AG10803 (cell line): ENCODE measurements at places on chromosomes 16 and 17.

- DNase-seq, result no peak
These were observed 521.3 kb downstream of the GRIN2A start for GRCh38 chr16:9660898-9661297.

GRCh38 chr16:57526498-57526897 lies 9.9 kb downstream of the CCDC102A start:
- DNase-seq, result no peak

GRCh38 chr16:305916-306626 lies 23.1 kb downstream of the PDIA2 start:
- DNase-seq, result no peak

GRCh38 chr17:43453331-43453812 lies 30.4 kb upstream of the DHX8 start:
- no peak for DNase-seq

- DNase-seq, result no peak
These were observed 43.7 kb downstream of the IRX5 start for GRCh38 chr16:54974367-54974766.

DNA sequence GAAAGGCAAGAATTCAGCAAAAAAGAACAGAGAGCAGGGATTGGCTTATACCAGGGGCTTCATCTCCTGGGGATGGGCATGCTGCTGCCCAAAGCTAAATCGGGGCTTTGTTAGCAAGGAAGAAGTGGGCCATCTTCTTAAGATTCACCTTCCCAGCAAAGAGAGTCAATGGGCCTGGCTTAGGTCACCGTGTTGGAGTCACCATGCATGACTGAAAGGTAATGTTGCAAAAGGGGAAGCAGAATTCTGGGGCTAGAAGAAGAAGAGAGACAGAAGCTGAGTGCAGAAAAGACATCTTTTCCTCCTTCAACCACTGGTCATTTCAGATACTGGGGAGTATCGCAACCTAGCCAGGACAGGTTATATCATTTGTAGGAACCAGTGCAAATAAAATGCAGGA lies 76.3 kb upstream of the KIFC3 start:
- no peak for DNase-seq

GRCh38 chr17:11618861-11619566 lies 20.7 kb downstream of the DNAH9 start:
- DNase-seq, result no peak

DNA sequence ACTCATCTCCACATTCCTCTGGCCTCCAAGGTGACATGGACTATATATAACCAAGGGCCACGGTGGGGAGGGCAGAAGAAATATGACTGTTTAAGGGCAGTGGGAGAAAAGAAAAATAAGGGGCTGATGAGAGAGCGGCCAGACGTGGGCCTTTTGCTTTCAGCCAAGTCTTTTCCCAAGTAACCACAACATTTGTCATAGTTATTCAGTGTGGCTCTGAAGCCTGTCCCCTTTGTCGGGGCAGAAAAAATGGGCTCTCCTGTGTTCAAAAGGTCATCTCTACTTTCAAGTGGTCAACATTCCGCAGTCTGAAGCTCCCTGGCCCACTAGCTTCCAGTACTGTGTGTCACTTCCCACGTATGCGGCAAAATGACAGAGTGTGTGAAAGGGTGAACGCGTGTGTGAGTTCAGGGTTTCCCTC lies 245.4 kb downstream of the NTN1 start:
- DNase-seq, result no peak

GRCh38 chr17:37789771-37790541 lies 45.1 kb upstream of the HNF1B start:
- DNase-seq, result no peak

DNA sequence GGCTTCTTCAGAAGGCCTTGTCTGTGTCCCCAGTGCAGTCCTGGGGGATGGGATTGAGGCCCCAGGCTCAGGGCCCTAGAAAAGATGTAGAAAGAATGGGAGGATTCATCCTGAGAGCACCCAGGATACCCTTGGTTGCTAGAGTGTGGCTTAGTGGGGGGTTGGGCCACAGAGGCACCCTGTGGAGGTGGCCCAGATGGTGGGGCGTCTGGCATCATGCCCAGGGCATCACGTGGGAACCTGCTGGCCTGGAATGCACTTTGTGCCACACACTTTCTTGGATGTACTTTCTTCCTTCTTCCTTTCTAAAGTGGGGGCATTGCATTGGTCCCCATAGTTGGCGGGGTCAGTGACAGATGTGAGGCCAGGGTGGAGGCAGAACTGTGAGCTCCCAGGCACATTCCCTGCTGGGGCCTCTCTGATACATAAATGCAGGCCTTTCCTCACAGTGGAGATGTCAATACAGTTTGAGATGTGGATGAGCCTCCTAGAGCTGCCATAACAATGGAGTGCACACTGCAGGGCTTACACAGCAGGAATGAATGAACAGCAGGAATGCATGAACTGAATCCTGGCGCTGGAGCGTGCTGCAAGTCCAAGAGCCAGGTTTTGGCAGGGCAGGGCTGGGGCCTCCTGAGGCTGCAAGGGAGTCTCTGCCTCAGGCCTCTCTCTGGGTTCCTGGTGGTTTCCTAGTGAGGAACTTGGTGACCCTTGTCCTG lies 43.3 kb downstream of the MGAT5B start:
- DNase-seq, result no peak

- no peak for DNase-seq
These were observed 151.7 kb downstream of the CPPED1 start for GRCh38 chr16:12651765-12652512.

DNA sequence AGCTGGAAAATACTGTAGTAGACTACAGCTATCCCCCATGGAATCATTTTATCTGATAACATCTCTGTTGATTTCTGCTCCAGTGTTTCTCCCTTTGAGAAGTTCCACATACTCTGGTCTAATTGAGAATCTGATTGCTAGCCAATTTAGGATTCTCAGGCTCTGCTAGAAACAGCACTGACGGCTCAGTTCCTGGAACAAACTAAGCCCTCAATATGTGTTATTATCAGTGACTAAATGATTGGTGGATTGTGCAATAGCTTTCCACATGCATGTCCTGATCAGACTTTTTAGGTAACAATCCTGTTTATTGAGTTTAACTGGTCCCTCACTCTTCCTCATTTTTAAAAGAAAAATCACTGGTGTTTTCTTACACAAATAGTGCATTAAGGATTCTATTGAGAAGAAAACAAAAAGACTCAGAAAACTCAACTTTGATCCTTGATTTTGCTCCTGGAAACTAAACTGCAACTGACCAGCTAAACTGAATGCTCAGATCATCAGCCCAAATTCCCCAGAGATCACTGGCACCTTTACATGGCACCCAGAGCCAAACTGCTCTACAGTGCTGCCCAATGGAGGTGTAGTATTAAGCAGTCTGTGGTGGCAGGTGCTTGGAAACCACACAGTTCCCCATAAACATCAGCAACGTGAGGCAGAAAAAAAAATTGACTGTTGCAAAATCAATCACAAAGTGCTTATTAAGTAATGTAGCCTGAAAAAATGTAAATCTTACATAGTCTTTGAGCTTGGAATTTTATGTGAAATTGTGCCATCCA lies 423.7 kb downstream of the TOX3 start:
- no peak for DNase-seq

DNA sequence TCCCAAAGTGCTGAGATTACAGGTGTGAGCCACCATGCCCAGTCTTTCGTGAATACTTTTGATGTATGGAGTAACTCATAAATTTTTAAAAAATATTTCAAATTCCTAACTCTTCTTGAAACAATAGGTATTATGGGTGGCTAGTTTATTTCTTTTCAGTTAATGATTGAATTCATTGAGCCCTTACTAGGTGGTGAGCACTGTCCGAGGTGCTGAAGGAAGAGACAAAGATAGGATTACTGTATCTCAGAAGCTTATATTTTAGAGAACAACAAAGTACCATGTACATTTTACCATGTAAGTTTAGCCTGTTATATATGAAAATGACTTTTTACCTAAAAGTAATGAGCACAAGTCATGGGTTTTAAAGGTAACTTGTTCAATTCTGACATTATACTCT lies 418.3 kb downstream of the NPIPA7 start:
- DNase-seq, result no peak

GRCh38 chr17:5380491-5381135 lies 38.8 kb downstream of the NUP88 start:
- DNase-seq, result peak; percentile 19

DNA sequence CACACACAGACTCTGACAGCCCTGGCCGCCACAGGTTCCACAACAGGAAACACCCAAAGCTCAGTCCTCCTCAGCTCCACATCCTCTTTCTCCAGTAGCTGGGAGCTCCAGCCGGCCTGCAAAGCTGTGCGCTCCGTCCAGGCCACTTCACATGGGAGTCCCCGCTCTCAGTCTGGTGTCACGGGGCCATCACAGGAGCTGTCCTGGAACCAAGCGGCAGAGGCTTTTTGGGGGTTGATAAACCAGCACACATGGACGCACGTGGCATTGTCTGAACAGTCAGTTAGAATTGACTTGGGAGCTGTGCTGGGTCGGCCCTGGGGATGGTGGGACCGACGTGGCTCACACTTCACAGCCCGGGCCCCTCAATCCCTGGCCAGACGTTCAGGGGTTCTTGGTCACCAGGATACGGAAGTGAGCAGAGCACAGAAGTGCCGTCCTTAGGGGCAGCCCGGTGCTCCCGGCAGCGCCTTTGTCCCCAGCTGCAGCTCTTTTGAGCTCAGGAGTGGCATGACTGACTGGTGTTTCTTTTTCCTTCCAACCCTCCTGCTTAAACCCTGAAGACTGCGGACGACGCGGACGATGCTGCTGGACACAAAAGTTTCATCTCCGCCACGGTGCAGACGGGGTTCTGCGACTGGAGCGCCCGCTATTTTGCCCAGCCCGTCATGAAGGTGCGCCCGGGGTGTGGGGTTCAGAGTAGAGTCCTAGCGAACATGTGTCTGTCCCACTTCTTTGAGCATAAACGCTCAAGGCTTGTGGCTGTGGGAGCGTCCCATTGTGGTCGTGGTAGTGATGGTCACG lies 66.6 kb upstream of the CHMP6 start:
- DNase-seq, result no peak

DNA sequence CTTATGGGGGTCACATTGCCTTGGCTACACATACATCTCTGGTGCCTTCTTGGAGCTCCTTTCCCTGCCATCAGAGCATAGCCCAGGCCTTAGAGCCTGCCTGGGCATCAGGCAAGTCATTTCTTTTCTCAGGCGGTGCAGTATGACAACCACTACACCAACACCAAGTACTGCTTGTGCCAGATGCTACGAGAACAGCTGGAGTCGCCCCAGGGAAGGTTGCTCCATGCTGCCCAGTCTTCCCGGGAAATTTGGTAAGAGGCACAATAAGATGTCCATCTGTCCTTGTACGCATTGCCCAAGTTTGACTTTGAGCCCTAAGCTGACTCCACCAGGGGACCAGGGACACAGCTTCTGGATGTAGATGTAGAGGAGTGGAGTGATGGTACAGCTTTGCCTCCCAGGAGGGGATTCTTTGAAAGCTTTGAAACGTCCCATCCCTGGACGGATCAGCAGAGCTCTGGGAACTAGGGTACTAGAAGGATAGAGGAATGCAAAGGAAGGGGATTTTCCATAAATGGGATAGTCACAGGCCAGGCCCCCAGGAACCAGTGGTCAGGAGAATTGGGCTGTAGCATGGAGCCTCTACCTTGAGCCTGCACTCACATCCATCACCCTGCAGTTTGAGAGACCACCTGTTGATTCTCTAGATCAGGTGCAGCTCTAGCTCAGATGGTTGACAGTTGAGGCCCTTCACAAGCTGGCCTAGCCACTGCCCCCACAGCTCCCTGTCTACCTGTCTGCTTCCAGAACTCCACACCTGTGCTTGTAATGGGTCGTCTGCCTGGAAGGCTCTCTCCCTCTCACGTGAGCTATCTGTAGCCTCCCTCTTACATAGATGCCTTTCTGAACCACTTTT lies 11.0 kb upstream of the NFATC3 start:
- no peak for DNase-seq

DNA sequence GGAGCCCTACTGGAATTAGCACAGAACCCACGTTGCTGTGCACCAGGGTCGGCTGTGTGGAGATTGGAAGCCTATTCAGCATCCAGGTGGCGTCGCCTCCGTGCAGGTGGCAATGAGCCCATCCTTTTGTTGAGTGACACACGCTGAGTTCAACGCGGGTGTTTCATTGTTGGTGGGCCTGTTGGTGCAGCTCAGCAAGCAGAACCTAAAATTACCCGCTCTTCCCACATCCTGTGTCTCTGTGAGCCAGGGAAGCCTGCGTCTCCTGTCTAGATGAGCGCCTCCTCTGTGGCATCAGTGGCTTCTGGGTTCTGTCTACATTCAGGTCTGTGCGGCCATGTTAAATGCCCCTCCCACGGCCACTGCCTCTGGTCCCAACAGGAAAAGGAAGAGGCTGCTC lies 14.5 kb downstream of the CD2BP2 start:
- DNase-seq, result no peak

DNA sequence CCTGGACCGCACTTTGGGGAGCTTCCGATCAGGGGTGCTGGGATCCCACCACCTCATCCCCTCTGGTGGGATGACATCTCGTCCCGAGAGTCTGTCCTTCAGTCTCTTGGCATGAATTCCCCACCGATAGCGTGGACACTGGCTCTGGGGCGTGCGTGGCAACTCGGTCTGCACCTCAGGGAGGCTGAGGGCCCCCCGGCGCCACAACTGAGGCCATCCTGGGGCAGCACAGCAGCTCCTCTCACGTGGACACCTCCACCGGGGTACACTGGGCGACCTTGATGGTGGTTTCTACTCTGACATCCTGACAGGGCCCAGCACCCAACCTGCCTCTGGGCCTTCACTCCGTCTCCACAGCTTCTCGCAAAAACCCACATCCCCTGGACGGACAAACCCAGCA lies 8.6 kb downstream of the PDIA2 start:
- no peak for DNase-seq

DNA sequence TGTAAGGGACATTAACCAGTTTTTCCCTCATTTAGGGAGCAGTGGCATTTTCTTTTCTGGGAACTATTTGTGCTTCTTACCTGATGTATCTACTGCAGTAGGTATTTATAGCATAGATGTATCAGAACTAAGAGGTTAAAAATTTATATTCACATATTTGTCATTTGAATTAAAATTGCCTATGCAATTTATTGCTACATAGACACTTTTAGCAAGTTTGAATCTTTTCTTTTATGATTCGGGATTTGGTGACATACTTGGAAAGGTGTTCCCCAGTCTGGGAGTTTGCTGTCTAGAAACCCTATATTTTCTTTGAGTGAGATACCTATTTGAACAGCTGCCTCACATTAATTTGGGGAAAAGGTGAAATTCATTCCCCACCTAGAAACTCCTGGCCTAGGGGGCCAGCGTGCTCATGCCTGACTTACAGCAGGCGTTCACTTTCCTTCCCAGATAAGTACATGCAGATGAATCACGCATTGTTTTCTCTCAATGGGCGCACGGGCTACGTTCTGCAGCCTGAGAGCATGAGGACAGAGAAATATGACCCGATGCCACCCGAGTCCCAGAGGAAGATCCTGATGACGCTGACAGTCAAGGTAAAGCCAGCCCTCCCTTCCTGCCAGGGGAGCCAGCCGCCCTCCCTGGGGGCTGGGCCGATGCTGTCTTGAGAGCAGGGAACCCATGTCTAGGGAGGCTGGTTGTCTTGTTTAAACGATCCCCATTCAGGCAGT lies 73.8 kb downstream of the SDR42E1 start:
- DNase-seq, result no peak

- no peak for DNase-seq
These were observed 181.7 kb downstream of the BANP start for GRCh38 chr16:88132836-88133506.
